ENCODE measurements at places on chromosomes 5 and 9.

- no peak for DNase-seq
These were observed 110.8 kb downstream of the HMHB1 start for GRCh38 chr5:143922718-143923117.

DNA sequence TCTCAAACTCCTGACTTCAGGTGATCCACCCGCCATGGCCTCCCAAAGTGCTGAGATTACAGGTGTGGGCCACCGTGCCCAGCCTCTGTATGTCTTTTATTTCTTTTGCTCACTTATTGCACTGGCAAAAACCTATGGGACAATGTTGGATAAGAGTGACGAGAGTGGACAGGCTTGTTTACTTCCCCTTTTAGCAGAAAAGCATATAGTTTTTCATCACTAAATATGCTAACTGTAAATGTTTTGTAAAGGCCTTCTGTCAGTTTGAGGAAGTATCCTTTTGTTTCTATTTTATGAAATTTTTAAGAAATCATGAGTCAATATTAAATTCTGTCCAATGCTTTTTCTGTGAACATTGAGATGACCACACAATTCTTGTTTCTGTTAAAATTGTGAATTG, 103.3 kb downstream of the AUH start:
- no peak for DNase-seq

DNA sequence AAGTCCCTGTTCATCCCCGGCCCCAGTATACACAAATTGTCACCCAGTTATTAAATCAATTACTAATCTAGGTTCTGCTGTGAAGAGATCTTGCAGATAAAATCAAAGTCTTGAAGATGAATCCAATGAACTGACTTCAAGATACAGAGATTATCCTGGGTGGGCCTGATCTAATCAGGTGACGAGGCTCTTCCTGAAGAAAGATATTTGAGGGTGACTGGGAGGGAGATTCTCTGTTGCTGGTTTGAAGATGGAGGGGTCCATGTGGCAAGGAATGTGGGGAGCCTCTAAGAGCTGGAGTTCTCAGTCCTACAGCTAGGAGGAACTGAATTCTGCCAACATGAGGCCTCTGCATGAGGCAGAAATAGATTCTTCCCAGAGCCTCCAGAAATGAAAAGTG, 36.1 kb upstream of the ICE1 start:
- no peak for DNase-seq

- DNase-seq, result no peak
These were observed 27.8 kb upstream of the CSF1R start for GRCh38 chr5:150114102-150114641.

DNA sequence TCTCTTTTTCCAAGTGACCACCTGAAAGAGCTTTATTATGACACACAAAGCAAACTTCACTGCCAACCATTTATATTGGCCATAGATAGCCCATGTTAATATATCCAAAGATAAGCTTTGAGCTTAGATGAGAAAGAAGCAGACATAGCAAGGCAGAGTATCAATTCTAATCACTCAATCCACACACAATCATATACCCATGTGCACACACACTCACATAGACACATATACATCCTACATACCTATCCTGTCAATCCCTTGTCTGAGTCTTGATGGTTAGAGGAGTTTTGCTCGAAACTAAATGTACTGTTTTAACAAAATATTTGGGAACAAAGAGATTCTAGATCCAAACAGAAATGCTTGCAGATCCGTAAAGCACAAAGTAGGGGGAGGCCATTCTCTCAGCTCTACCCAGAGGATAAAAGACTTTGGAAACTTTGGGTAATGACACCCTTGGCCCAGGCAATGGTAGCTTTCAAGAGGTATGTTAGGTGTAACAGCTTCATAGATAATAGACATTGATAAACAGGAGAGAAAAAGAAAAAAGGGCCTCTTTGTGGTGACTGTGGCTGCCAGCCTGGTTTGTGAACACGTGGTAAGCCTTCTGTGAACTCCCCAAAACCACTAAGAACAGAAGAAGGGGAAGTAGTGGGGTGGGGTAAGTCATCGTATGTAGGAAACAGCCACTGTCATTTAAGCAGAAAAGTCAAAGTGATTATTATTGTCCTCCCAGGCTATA, 121.6 kb downstream of the TLR4 start:
- DNase-seq, result peak; percentile 21

- DNase-seq, result no peak
These were observed 63.1 kb upstream of the MAMDC2 start for GRCh38 chr9:69980591-69980990.

All from stimulated activated CD4-positive, alpha-beta T cell treated with anti-CD3 and anti-CD28 coated beads, Interleukin-12 subunit alpha, Interleukin-12 subunit beta, amount 100 ng/mL, for 48 hours (primary cell).